PC-9 (cell line): ENCODE measurements at places on chromosomes 5 and 9. TPM values are rescaled to one million over a fixed set of nuclear protein-coding genes. Genes with fewer than 3 reads are reported as not detected.
A peak's percentile ranks its signal among the peaks of the same experiment; 100 is the strongest.

- DNase-seq = no peak
Observed at GRCh38 chr9:121123816-121124535, 49.2 kb downstream of the CNTRL start.

- DNase-seq = no peak
Observed at GRCh38 chr5:78506261-78507024, 142.1 kb downstream of the LHFPL2 start.

Gene TLN1
- 101 and 114 TPM in 2 replicates for total RNA-seq

Gene OCLN
- 66.5 and 77.4 TPM in 2 replicates for total RNA-seq

DNA sequence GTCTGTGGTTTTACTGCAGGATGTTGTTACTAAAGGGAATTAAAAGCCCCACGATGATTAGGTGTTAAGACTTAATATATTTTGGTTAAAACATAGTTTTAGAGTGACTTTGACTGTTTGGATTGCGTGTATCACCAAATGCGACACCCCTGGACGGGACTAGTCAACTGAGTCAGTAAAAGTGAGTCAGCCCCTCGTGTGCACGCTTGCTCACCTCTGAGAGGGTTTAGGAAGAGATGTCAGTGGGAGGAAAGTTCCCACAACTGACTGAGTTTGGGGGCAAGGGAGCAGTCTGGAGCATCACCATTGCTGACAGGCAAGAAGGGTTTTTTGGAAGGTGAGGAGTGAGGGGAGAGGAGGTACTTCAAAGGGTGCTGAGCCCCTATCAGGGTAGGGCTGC lies 14.4 kb upstream of the DMRT3 start:
- no peak for DNase-seq

Gene SARDH
- 9.9 and 11.3 TPM in 2 replicates for total RNA-seq

DNA sequence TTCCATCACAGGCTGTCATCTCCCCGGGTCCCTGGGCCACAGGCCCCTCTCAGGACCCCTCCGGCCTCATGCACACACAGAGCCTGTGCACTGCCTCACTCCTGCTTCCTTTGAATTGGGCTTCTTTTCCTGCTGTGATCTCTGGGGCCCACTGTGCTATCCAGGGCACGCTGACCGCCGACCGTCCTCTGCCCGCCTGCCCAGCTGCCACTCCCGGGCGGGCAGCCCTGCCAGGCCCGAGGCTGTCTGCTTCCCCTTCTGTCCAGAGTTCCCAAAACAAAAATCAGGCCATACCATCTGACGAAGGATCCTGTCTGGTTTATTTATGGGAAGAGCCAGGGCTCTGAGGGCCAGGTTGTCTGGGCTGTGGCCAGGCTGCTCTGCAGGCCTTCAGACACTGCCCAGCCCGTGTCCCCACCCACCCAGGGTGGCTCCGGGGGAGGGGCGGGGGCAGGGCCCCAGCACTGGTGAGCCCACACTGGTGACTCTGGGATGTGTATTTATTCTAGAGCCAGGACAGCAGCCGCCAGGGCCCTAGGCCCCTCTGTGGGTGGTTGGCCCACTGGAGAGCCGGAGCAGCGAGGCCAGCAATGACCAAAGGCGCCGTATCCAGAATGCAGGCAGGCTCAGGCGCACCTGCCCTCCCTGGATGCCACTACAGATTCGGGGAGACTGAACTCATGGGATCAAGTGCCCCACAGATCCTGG lies 57.0 kb downstream of the ADAMTS2 start:
- no peak for DNase-seq

- no peak for DNase-seq
Observed at GRCh38 chr9:105328872-105329718, 84.6 kb downstream of the SLC44A1 start.

Gene STC2
- 42.2 and 63.5 TPM in 2 replicates for total RNA-seq

Gene SIMC1
- 6.5 and 7.3 TPM in 2 replicates for total RNA-seq

Gene SLCO6A1
- total RNA-seq = not detected in 2 replicates

DNA sequence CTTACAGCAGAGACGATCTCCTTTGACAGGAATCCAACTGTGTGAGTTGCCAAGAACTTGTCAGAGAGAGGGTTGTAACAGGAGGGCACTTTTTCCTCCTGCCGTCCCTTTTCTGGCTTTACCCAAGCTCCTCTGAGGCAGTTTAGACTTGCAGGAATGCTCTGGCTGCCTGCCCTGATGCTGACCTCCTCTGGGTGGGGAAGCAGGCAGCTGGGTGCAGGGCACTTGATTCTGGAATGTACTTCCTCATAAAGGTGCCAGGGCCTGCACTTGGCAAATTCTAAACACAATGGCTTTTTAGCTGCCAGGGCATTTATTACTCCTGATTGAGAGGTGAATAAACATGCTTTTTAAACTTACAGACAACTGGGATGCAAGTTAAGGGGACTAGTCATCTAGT lies 190.4 kb downstream of the EPB41L4A start:
- DNase-seq = peak; percentile 95

- DNase-seq = no peak
Observed at GRCh38 chr5:67135381-67135984, 61.1 kb downstream of the CD180 start.

- peak; percentile 90 for DNase-seq
Observed at GRCh38 chr5:54329731-54330709, 19.6 kb upstream of the ARL15 start.

Gene PCDHB13
- total RNA-seq = not detected in 2 replicates

DNA sequence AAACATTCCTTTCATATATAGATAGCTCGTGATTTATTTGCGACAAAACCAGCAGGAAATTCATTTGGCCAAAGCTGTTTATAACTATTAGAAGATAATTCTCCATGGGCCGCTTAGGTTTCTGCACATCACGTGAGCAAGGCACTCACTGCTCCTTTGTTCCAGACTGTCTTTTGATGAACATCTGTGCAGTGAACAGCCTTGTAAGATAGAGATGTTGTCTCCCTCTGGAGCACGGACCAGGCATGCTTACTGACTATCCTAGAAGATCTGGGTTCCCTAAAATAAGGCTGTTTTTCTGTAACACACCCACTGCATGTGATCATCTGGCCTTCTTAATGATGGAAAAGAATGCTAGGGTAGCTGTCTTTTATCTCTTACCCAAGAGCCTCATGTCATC lies 30.9 kb downstream of the YIPF5 start:
- DNase-seq = no peak

Gene TEX48
- total RNA-seq = not detected in 2 replicates

DNA sequence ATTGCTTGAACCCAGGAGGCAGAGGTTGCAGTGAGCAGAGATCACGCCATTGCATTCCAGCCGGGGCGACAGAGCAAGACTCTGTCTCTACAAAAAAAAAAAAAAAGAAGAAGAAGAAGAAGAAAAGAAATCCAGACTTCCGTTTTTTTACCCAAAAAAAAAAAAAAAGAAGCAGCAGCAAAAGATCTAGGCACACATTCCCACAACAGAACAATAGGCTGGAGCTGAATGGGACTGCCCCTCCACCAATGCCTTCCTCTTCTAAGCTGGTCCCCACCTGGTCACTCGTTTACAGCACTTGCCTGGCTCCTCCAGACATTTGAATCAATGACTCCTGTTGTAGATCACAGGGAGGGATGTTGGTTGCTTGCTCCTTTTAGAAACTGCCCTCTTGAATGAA lies 1.6 kb upstream of the LMAN2 start:
- no peak for DNase-seq

GRCh38 chr5:148070621-148071020 lies 6.8 kb downstream of the SPINK5 start:
- DNase-seq = no peak

Gene COMMD10
- total RNA-seq = 10.4 and 17.9 TPM in 2 replicates

Gene SEC61B
- total RNA-seq = 97.7 and 163 TPM in 2 replicates

DNA sequence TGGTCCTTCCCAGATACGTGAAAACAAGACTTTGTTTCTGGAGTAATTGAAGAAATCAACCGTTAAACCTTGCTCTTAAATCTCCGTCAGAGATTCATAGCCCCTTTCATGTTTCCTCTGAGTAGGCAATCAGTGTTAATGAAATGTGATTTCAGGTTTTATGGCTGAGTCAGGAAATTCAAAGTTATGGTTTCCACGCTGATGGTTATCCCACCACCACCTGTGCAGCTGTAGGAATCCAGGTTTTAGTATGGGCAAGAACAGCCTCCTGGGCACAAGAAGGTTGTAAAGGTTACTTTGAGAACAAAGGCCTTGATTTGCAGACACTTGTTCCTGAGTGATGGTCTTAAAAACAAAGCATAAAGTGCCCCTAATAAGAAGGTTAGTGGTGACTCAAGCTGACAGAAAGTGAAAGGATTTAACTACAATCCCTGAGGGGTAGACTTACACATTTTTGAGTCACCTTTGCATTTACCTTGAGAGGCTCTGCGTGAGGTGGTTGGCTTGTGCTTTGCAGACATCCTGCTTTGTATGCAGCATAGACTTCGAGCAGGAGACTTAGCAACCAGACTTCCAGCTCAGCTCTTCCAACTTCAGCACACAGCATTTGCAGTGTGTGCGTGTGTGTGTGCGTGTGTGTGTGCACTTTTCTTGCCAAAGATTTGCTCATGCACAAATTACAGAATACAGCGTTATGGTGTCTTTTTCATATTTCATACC lies 159.6 kb downstream of the TLE4 start:
- DNase-seq = no peak

Gene SLC6A18
- total RNA-seq = not detected in 2 replicates
